ENCODE measurements at places on chromosomes 1 and 21.

DNA sequence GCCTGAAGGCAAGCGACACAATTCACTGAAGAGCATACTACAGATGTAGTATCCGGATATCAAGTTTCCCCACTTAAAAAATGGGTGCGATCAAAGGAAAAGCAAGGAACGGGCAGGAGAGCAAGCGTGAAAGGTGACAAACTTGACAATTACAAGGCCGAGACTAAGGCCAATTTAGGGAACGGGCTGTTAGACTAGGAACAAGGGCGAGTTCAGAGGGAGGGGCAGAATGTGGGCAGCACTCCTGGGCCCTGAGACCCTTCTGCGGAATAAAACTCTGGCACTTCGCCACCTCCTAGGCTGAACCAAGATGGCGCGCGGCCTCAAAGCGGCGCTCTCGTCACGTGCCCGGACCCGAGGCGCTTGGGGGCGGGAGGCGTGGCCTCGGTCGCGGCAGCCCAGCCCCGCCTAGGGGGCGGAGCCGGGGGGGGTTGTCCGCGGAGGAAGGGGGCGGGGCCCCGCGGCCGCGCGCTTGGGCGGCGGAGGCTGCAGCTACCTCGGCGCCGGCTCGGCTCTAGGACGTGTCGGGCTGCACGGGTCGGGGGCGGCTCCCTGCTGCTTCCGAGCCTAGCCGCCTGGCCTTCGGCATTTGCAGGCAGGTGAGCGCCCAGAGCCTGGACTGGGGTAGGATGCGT is at the start of gene PPFIA4:
TSS of gene PPFIA4 (plus strand) at position 461 of the 635 bp plus-strand sequence. CDS start 12,518 bp downstream, outside the sequence.
- peak; percentile 64 for DNase-seq

GRCh38 chr1:50352428-50352827 is 70.8 kb downstream of the DMRTA2 start:
- DNase-seq = peak; percentile 6

- DNase-seq = no peak
Observed at GRCh38 chr1:48659801-48660200, 116.9 kb downstream of the BEND5 start.

DNA sequence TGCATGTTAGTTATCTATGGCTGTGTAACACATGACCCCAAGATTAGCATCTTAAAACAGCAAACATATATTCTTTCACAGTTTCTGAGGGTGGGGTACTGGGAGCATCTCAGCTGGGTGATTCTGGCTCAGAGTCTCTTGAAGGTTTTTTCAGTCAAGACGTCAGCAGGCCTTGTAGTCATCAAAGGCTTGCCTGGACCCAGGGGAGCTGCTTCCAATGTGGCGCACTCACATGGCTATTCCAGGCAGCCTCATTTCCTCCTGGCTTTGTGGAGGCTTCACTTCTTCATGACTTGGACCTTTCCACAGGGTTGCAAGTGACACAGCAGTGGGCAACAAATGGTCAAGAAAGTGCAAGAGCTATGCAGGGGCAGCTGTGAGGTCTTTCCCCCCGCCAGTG is 114.7 kb downstream of the ACTL8 start:
- DNase-seq = peak; percentile 50

DNA sequence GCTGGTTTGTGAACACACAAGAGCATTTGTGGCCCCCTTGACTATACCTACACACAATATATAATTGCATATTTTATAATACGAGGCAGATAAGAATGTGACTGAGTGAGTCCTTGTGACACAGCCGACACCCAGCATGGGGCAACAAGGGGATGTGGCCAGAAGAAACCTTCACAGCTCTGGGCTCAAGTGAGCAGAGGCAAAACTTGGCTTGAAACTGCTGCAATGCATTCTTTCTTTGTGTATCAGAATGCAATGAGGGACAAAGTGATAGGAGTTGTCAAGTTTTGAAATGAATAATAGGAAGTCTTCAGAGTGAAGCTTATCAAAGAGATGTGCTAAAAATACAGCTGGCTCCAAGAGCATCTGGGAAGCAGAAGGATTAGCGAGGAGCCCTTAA is 124.0 kb upstream of the C8B start:
- no peak for DNase-seq

GRCh38 chr1:15180189-15180588 is 26.6 kb downstream of the TMEM51 start:
- DNase-seq = no peak

- no peak for DNase-seq
Observed at GRCh38 chr1:208731981-208732821, 488.0 kb upstream of the PLXNA2 start.

DNA sequence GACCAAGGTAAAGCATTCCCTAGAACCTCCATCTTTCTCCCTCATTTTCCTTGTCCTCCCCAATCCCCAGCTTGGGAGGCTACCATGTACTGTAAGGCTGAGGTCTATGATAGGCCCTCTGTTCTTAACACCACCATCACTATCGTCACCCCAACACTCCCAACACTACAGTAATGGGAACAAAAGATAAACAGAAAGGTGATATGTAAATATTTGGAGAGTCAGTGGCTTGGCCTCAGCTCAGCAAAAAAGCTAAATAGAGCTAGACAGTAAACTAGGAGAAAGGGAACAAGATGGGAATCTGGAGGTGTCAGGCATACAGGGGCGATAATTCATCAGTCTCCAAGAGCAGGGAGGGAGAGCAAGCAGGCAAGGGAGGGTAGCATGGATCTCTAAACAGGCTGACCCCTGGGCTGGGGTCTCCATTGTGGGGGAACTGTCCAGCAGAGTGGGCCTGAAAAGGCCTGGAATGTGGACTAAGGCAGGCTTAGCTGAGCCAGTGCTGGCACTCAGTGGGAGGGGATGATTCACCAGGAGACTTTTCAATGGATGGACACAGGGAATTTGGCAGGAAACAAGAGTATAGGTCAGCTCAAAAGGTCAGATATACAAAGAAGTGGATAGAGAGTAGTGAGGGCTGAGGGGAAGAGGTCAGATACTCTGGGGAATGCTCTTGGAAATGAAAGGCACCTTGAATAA is 6.7 kb downstream of the WNT2B start:
- peak; percentile 46 for DNase-seq

- no peak for DNase-seq
Observed at GRCh38 chr1:229192031-229192430, 78.9 kb upstream of the RAB4A start.

GRCh38 chr1:158180741-158181576 is at the start of gene CD1D:
CD1D (plus strand) TSS chr1:158180895; CDS start chr1:158181102, 207 bp downstream.
- DNase-seq = no peak
